Trophoblast cell (in vitro differentiated cells and primary cell): ENCODE measurements at places on chromosomes 11 and 22.
A peak's percentile ranks its signal among the peaks of the same experiment; 100 is the strongest.

DNA sequence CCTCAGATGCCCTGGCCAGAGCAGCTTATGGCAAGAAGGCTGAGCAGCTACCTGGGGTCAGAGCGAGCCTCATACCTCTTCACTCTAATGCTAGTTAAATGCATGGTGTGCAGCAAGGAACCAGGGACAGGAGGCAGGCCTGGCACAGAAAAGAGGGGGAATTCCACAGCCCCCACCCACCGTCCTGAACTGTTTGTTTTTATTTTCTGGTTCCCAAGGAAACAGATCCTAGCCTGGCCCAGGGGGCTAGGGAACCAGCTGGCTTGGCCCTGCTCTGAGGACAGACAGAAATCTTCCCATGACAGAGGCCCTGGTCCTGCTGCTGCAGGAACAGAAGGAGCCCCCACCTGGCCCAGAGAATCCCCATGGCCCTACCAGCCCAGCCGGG is 40.4 kb downstream of the SLCO2B1 start:
- no peak for DNase-seq

- no peak for DNase-seq
Measured at GRCh38 chr11:67044496-67044895, 12.2 kb upstream of the RHOD start.

- no peak for DNase-seq
Measured at GRCh38 chr11:73168925-73169579, 26.9 kb upstream of the FCHSD2 start.

DNA sequence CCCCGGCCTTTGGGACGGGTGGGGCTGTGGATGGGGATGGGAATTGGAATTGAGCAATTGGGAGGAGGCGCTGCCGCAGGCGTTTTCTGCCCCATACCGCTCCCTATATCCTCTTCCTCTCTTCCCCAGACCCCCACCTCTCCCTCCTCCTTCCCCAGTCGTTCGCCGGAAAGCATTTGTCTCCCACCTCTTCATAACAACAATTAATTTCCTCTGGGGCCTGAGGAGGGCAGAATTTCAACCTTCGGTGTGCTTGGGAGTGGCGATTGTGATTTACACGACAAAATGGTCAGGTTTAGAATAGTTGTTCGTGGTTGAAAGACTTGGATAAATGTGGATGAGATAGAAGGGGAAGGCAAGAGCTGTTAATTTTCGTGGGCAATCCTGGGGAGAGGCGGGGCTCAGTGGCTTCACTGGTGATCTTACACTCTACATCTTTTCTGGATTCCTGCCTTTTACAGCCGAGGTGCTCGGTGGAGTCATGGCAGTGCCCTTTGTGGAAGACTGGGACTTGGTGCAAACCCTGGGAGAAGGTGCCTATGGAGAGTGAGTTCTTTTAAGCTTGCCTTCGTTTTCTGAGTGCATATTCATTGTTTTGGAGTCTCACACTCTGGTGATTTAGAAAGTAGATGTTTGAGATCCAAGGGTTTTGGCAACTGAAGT is 1.5 kb downstream of the CHEK1 start:
- no peak for DNase-seq

GRCh38 chr11:12784445-12784844 is 110.2 kb downstream of the TEAD1 start:
- DNase-seq, result no peak

- peak; percentile 70 for DNase-seq
Measured at GRCh38 chr11:71372693-71373657, 75.2 kb downstream of the DHCR7 start.

DNA sequence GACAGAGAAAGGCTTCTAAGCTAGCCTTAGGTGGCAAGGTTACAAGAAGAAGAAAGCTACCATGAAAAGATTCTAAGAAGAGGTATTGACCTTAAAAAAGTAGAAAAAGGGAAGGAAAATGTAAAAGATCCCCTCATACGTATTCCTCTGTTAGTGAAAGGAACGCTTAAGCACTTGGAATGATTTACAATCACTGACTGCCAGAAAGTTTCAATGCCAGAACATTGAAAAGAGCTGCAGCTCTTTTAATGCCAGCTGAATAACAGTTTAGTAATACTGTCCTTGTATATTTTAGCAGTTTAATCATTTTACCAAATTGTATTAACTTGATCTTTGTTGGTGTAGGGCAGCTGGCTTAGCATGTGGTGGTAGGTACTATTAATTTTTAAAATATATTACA is 650.7 kb downstream of the FAM181B start:
- DNase-seq, result no peak

GRCh38 chr11:14643697-14644225 is at the start of gene PDE3B:
Gene PDE3B (plus strand): TSS chr11:14643804. CDS start chr11:14644076, 272 bp downstream.
- DNase-seq, result peak; percentile 65

DNA sequence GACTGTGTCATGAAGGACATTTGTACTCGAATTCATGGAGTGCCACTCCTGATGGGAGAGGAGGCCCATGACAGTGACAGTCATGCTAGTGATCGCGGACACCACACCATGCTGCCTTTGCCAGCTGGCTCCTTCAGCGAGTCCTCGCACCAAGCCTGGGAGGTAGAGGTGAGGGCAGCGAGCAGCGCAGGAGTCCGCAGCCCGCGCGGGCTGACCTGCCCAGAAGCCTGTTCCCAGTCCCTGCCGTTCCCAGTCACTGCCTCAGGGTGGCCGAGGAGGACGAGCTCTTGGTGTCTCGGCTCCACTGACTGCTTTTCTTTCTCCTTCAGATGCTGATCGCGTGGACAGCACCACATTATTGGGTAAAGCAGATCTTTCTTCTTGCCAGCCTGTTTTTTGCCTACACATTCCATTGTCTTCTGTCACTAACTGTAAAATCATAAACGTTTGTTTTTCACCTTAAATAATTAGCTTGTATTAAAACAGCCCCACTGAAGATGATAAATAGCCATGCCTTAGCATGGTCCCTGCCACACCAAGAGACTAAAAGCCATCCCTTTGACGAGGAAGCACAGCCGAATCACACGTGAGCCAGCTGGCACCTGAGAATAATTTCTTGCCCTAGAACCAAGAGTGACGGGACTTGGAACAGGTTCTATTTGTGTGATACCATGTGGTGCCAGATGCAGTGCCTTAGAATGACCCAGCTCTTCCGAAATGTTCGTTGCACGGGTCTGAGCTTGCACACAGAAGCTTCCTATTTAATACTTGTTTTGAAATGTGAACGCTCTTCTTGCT is 25.5 kb downstream of the FAM118A start:
- no peak for DNase-seq

DNA sequence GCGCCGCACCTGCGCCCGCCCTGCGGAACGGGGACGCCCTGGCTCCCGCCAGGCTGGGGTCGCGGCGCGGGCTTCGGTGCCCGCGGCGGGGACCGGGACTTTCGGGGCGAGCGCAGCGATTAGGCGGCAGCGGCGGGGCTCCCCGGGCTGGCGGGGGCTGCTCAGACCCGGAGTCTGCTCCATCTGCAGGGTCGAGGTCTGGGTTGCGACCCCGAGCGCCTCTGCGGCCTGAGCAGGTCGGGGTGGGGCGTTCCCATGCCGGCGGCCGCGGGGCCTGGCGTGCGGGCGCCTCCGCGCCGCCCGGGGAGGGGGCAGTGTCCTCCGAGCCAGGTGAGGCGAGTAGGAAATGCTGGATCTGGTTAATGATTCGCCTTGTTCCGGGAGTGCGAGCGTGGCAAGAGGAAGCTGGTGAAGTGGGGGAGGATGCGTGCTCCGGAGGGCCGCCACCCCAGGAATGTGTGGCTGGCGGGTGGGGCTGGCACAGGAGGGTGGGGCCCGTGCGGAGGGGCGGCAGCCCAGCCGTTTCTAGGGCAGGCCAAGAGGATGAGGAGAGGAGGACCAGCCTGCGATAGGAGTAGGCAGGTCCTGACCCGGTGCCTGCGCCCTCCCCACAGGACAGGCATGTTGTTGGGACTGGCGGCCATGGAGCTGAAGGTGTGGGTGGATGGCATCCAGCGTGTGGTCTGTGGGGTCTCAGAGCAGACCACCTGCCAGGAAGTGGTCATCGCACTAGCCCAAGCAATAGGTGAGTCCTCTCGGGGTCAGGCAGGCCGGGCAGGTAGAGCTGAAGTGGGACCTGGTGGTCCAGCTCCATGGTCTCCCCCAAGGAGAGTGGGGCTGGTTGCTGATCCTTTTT is 606 bp downstream of the RASSF7 start:
- no peak for DNase-seq

DNA sequence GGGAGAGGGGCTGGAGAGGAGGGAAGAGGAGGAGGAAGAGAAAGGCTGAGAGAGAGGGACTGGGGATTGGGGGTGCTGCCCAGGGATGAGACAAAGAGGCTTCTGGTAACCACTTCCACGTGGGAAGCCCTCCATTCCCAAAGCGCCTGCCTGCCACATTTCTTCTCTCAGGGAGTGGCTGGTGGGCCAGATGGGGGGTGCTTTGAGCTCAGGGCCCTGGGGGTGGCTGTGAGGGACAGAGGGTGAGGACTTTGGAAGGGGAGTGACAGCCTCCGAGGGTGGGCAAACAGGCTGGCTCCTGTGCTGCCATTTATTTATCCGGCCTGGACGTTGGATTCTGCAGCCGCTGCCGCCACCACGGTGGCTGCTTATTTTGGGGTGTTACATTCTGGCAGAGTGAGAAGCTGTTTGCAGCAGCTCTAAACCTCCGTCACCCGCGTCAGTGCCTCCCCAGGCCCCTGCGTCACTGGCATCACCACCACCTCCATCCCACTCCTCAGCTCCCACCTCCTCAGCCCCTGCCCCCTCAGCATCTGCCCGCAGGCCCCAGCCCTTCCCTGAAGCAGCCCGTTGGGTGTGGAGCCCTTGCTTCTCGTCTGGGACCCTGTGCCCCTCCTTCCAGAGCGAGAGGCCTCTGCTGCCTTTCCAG is 1.6 kb downstream of the RTN4RL2 start:
- DNase-seq, result no peak

DNA sequence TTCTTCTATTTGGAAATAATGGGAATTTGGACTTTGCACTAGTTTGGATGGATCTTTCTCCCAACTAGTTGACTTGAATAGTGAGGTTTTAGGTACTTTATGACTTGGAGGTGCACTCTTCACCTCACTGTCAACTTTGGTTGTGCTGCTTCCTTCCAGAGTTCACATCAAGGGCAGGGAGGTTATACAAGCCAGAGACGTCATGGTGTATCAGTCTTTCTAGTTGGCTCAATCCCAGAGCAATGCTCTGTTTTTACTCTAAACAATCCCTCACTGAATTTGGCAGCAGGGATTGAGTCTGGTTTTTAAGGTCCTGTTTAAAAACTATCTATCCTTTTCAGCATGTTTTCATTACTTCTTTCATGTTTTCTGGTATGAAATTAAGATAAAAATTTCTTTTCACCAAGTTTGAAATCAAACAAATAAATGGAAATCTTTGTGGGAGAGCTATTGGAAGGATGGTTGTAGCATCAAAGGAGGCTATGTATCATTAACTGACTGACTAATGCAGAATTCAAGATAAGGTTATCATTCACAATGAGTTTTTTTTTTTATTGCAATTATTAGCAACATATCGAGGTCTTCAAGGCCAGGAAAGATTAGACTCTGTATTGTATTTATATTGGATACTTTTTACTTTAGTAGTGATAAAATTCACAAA is 28.0 kb upstream of the ZBED5 start:
- DNase-seq, result no peak

DNA sequence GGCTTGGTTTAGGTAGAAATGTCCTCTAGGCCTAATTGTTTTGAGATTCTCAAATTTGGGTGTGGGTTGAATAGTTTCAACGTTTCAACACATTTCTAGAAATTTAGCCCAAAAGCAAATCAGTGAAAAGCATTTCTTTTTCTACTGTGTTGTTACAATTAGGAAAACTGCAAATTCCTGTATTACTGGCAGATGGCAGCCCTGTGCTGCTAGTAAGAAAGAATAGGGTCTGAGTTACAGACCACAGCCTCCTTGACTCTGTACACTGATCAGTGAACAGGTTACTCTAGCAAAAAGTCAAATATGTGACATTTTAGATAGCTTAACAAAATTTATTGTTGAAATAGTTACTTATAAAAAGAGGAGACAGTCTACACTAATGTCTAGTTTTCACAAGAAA is 703.0 kb downstream of the JRKL start:
- no peak for DNase-seq

GRCh38 chr22:28937206-28938025 is 54.0 kb downstream of the ZNRF3 start:
- DNase-seq, result no peak

- no peak for DNase-seq
Measured at GRCh38 chr11:126415128-126415527, 59.6 kb downstream of the ST3GAL4 start.

- peak; percentile 50 for DNase-seq
Measured at GRCh38 chr11:66933531-66933930, 24.7 kb downstream of the PC start.

DNA sequence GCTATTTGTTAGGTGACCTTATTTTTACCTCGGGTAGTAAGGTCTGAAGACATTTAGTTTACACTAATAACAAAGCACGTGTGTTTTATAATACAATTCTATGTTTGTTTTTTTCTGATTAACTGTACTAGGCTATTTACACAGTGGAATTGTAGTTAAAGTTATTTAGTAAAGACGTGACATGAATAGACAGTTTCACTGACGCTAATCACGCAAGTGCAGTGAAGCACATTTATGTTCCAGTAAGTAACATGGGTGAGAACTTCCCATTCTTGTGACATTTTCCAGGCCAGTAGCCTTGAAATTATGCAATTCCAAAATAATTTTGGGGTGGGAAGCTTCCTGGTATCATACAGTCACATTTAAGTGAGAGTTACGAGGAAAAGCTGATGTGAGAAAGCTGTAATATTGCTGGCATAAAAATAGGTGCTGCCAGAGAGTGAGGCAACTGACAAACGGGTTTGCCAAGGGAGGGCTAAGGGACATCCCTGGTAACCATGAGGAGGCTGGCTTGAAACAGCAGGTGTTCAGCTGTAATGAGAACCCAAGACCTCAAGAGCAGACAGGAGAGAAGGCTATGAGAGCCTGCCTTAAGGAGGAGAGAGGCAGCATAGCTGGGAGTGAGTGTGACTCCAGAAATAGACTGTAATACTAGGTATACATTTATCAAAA is 378.8 kb downstream of the DCDC1 start:
- no peak for DNase-seq

- DNase-seq, result peak; percentile 56
Measured at GRCh38 chr22:42256930-42257329, 13.5 kb downstream of the TCF20 start.

GRCh38 chr22:23789121-23789520 is 2.4 kb downstream of the SMARCB1 start:
- no peak for DNase-seq

- DNase-seq, result no peak
Measured at GRCh38 chr22:16562711-16563554, 29.7 kb downstream of the CCT8L2 start.
